ENCODE measurements at places on chromosomes 11 and 22. TPM values are rescaled to one million over a fixed set of nuclear protein-coding genes. Genes with fewer than 3 reads are reported as not detected.

The POU2AF2 gene
- 0.39 TPM for total RNA-seq

The REXO2 gene
- 166 TPM for total RNA-seq

The CSF2RB gene
- total RNA-seq = 0.72 TPM

The SEZ6L gene
- 11.6 TPM for total RNA-seq

The ETS1 gene
- total RNA-seq = 40.6 TPM

DNA sequence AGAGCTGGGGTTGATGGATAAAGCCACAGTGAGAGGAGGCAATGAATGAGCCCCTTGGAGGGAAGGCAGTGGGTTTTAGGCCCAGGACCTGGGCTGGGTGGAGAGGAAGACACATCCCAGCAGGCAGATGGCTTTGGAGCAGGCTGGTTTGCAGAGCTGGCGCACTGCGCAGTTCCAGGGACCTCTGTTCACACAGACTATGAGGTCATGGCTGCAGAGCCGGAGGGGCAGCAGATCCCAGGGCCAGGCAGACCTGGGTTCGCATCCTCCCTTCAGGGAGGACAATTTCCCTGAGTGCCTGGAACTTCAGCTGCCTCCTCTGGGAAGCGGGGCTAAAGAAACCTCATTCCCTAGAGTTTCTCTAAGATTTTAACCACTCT lies 28.2 kb upstream of the DGKZ start:
- DNase-seq = no peak

The BIK gene
- total RNA-seq = 5.4 TPM

DNA sequence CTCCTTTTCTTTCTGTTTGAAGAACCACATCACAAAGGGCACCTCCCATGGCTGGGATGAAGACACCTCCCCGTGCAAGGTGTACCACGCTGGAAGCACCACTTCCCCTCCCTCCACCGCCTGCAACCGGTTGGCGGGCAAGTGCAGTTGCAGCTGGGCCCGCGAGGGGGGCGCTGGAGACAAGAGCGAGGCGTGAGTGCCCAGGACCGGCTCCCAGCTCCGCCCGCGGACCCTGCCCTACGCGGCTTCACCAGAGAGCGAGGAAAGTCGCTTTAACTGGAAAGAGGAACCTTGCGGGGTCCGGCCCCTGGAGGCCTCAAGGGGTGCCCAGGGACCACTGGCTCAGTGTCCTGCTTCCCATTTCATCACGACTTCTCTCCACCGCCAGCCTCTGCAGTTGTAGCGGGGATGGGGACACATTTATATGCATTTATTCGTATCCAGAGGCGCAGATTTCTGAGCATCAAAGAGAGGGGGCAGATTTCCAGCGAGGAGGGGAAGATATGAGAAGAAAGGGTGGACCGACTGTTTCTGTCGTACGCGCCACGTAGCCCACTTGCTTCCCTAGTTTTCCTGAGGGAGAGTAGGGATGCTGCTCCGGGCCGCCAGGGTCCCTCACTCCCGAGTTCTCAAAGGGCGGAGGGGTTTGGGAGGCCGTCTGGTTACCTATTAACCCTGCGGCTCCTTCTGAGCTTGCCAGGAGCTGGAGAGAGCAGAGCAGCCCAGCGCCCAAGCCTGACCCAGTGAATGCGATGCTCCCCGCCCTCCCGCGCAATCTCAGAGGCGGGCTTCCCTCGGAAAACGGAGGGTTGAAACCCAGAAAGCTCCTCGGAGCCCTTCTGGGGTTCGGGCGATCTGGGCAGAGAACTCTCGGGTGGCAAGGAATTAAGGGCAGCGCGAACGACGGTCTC lies 3.5 kb downstream of the ESAM start:
- no peak for DNase-seq

The F2 gene
- 12.1 TPM for total RNA-seq
